ENCODE measurements at places on chromosomes 1 and 21.

DNA sequence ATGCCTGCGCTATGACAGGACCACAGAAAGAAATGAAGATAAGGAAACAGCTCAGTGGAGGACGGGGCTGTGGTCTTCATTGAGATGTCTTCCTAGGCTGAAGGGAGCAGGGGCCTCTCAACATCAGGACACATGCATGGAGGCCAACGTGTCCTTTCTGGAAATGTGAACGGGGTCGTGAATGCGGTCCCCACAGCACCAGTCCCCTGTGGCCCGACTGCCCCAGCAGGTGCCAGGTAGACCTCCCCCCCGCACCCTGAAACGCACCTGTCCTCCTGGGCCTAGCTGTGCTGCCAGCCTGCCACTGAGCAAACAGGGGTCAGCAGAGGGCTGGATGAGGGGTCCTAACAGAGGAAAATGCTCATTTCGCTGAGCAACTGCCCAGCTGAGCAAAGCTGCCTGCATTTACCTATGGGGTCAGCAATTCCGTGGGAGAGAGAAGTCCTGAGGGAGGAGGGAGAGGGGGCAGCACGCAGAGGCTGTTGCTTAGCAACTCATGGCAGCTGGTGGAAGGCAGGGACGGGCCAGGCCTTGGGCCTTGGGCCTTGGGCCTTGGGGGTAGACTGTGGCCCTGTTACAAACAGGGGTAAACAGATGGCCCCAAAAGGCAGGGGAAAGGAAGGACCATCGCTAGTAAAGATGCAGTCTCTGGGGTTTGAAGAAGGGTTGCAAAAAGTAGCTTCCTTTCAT is 77.4 kb downstream of the NPHP4 start:
- DNase-seq, result no peak

GRCh38 chr1:90936061-90936460 is 85.8 kb downstream of the ZNF644 start:
- DNase-seq, result no peak

DNA sequence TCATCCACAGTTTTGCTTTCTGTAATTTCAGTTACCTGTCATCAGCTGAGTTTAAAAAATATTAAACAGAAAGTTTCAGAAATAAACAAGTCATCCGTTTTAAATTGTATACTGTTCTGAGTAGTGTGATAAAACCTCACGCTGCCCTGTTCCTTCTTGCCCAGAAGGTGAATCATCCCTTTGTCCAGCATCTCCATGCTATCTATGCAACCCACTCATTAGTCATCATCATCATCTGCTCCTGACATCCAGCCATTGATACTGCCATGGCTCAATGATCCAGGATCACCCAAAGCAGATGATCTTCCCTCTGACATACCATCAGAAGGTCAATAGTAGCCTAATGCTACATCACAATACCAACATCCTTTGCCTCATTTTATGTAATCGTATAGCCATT is 198.3 kb downstream of the SLC44A5 start:
- no peak for DNase-seq

DNA sequence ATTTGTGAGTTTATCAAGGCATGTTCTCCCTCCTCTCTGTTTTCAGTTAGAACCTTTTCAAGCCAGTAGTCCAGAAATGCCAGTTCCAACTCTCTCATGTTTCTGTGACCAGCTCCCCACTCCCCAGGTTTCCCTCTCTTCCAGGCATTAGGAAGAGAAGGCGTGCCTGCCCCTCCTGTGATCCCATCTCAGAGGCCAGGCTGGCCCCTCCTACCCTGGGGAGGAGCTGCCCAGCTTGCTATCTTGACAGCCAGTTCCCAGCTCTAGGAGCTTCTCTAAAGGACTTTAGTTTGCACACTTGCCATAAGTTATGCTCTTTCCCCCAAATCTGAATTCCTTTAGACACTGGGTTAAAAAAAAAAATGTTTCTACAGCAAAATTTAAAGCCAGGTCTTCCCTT is 8.9 kb downstream of the HYI start:
- DNase-seq, result peak; percentile 56

DNA sequence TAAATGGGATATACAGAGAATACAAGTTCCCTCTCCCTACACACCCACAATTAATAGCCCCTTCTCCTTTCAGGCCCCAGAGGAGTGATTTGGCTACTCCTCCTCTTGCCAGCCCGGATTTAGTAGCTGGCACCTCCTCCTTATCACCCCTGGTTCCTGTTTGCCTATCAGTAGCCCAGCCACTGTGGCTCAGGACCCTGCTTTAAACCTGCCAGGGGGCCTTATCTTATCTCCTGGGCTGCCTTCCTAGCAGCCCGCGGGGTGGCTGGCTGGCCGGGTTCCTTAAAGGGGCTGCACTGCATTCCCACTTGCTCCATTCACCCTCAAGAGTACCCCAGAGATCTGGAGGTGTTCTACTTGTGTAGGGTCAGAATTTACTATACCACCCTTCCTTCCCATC is 70.4 kb downstream of the PLEKHA6 start:
- peak; percentile 81 for DNase-seq

GRCh38 chr1:18875107-18875795 is 15.8 kb upstream of the TAS1R2 start:
- DNase-seq, result peak; percentile 84

DNA sequence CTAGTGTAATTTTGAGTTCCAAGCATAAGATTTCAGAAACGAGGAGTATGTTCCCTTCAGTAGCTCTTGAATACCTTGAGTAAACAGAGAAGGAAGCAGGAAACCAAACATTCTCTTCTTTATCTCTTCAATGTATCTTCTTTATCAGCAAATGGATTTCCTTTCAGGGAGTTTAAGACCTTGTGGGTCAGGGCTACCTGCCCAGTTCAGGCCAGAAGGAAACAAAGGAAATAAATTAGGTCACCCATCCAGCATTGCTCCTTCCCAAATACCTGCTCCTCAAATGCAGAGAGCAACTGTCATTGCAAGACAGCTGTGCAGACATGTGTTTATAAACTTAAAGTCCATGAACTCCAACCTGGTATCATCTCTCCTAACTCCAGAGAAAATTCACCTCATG is 130.1 kb upstream of the SOD1 start:
- DNase-seq, result no peak

DNA sequence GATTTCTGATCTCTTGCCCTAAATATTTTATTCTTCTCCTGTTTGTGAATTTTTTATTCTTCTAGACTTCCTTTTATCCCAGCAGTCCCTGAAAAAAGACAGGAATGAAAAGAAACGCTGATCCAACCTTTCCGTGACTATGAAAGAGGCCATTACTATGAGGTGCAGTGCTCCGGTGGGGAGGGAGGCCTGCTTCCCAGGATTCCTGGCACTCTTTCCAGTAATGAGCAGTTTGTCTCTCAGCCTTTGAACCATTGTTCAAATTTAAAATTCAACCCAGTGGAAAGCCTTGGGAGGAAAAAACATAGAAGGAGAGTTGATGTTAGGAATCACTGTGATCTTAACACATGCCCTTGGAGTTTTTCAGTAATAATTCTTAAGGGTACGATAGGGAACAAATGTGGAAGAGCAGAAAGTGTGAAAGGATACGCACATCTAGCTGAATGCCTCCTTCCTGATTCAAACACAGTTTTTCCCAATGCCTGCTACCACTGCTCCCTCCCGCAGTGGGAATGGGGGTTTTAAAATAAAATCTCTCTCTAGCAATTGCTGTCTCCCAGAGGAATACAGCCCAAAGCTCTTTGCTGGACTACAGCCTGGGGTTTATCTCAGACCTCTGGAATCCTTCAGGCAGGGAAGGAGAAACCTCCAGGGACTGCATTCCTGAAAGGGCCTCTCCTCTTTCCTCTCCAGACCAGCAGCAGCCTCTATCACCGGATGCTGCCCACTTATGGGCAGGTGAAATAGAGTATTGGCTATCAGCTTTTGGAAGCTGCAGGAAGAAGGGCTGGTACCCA is 6.1 kb downstream of the IER5 start:
- no peak for DNase-seq

- DNase-seq, result no peak
Measured at GRCh38 chr1:24724345-24725208, 20.7 kb upstream of the CLIC4 start.

DNA sequence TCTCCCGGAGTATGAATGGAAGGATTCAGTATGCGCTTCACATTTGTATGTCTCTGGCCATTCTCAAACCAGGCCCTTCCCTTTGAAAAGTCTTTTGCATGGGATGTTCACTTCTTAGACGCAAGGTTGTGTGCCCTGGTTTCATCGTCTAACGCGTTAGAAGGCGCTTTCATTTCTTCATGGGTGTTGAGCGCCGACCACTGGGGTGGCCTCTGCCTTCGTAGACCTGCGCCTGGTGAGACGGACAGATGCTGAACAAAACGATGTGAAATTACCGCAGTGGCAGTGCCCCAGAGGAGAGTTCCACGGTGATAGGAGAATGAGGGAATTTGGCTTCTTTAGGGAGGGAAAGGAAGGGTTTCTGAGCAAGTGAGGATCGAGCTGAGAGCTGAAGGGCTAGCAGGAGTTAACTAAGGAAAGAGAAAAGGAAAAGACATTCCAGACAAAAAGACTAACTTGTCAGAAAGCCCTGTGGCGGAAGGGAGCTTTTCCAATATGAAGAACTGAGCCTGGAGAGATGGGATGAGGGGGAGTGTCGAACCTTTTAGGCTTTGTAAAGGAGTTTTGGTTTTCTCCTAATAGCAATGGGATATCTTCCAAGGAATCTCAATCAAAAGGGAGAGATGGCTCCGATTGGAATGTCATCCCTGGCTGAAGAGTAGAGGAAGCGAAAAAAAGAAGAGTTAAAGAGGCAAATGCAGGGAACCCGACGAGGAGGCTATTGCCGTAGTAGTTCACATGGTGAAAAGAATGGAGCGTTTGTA is 951 bp downstream of the GGPS1 start:
- DNase-seq, result peak; percentile 78

DNA sequence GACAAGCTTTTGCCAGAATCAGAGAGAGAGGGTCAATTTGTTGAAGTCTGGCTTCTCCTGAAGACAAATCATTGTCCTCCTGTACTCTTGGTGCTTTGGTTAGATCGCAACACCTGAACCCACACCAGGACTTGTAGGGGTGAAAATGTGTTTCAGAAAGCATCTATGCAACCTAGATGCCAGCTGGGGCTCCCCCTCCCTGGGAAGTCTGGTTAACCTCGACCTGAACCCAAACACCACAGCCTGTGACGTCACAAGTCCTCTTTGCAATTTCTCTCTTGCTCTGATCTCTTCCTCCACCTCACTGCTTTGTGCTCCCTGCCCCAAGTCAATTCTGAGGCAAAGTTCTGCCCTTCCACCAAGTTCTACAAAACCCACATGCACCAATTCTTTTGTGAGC is 42.8 kb upstream of the USP24 start:
- no peak for DNase-seq

DNA sequence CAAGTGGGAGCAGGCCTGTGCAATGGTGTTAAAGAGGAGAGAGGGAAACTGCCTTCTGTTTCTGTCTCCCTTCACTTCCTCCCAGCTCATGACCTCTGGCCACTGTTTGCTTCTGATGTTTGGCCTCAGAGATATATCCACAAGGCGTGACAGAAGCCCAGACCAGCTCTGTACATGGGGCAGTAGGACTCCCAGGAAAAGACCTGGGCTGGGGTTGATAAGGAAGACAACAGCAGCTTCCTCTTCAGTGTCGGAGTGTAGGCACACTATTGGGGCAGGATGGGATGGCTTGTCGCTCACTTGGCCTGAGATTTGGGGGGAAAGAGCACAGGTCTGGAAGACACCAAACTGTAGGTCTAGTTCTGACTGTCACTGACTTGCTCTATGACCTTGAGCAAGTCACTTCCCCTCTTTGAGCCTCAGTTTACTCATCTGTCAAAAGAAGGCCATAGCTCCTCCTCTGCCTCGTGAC is 67.8 kb upstream of the KLHDC7A start:
- no peak for DNase-seq

DNA sequence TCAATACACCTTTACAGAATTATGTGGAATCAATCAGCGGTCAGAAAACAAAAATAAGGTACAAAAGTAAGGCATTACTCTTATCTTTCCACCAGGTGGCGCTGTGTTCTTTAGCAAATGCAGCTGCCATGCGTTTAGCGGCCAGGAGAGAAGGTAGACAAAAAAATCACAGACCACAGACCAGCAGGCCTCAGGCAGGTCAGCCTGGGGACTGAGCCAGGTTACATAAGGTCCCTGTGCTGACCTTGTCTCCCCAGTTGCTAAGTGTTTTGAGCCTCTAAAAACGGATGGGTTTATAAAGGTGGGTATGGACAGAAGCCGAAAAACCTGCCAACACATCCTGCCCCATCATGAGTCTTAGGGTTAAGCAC is 2.8 kb downstream of the RGS16 start:
- peak; percentile 96 for DNase-seq

- no peak for DNase-seq
Measured at GRCh38 chr1:54816951-54817350, 15.8 kb upstream of the TTC22 start.

GRCh38 chr1:63294803-63295594 is 27.4 kb upstream of the FOXD3 start:
- no peak for DNase-seq

DNA sequence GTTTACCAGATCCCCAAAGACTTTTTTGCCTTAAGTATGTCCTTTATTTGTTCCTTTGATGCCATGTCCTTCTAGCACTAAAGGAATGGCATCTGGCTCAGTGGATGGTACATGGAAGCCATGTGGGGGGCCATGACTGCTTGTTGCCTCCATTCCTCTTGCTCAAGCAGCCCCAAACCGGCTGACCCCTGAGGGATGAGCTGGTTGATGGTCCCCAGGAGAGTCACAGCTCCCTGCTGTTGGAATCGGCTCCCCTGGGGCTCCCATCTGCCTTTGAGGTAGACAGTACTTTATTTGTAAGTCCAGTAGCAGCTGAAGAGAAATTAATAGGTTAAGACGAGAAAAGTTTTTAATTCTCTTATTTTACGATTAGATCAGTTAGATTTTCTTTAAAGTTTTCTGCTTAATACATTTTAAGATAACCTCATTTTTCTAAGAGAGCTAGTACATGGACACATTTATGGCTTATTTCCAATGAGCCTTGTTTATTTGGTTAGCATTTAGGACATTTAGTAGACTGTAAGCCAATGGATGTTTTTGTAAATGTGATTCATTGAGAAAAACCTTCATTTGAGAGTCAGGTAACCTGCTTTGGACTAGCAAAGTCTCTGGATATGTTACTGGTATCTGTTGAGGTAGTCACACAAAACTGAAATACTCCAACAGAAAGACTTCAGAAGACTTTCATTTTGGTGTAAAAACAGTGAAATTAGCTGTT is 88.2 kb downstream of the CAMTA1 start:
- DNase-seq, result no peak

- no peak for DNase-seq
Measured at GRCh38 chr1:177023726-177024125, 140.8 kb downstream of the ASTN1 start.

DNA sequence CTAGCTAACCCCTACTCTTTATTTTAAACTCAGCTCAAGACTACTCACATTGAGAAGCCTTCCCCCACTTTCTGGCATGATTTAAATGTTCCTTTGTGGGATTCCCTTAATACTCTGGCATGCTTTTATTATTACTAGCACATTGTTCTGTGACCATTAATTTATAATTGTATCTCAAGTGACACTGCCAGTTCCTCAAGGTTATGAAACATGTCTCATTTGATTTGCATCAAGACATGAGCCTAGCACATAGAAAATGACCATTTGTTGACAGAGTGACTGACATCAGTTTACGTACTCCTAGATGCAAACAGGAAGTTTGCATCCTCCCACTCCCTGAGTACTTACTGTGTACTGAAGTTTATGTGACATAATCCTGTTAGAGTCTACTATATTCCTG is 15.2 kb downstream of the RGS4 start:
- DNase-seq, result no peak

GRCh38 chr1:180156201-180156600 is 1.5 kb downstream of the QSOX1 start:
- peak; percentile 58 for DNase-seq

All from hematopoietic multipotent progenitor cell treated with erythropoietin and hydrocortisone succinate and interleukin-3 and kit ligand, for 6 days (in vitro differentiated cells).